Right renal pelvis (tissue), 4 donors: ENCODE measurements at places on chromosomes 3 and 15. TPM values are rescaled to one million over a fixed set of nuclear protein-coding genes. Genes with fewer than 3 reads are reported as not detected.

FANCD2 gene
- polyA plus RNA-seq: 19.3 TPM

ARRDC4 gene
- polyA plus RNA-seq: 34.2 TPM

ADAMTS17 gene
- polyA plus RNA-seq: 1.9 TPM

MYZAP gene
- polyA plus RNA-seq: 7.2 TPM

NR1I2 gene
- 0.73 TPM for polyA plus RNA-seq

TBCCD1 gene
- polyA plus RNA-seq: 19.7 TPM

IGSF11 gene
- polyA plus RNA-seq: 6.7 TPM

C3orf85 gene
- polyA plus RNA-seq: 20.4 TPM

SLCO2A1 gene
- polyA plus RNA-seq: 19.0 TPM

BOC gene
- polyA plus RNA-seq: 33.4 TPM

CPOX gene
- 24.5 TPM for polyA plus RNA-seq

SPTBN5 gene
- polyA plus RNA-seq: 2.6 TPM

HTR3E gene
- polyA plus RNA-seq: not detected

CCDC39 gene
- 9.0 TPM for polyA plus RNA-seq

RETNLB gene
- polyA plus RNA-seq: not detected

NPAP1 gene
- 0.24 TPM for polyA plus RNA-seq

BFSP2 gene
- not detected for polyA plus RNA-seq
